ENCODE measurements at places on chromosomes 6 and 20. TPM values are rescaled to one million over a fixed set of nuclear protein-coding genes. Genes with fewer than 3 reads are reported as not detected.

Gene PPP1R3G
- 13.1 TPM for total RNA-seq

Gene NFATC2
- total RNA-seq = 2.1 TPM

Gene PTPRT
- 0.19 TPM for total RNA-seq

DNA sequence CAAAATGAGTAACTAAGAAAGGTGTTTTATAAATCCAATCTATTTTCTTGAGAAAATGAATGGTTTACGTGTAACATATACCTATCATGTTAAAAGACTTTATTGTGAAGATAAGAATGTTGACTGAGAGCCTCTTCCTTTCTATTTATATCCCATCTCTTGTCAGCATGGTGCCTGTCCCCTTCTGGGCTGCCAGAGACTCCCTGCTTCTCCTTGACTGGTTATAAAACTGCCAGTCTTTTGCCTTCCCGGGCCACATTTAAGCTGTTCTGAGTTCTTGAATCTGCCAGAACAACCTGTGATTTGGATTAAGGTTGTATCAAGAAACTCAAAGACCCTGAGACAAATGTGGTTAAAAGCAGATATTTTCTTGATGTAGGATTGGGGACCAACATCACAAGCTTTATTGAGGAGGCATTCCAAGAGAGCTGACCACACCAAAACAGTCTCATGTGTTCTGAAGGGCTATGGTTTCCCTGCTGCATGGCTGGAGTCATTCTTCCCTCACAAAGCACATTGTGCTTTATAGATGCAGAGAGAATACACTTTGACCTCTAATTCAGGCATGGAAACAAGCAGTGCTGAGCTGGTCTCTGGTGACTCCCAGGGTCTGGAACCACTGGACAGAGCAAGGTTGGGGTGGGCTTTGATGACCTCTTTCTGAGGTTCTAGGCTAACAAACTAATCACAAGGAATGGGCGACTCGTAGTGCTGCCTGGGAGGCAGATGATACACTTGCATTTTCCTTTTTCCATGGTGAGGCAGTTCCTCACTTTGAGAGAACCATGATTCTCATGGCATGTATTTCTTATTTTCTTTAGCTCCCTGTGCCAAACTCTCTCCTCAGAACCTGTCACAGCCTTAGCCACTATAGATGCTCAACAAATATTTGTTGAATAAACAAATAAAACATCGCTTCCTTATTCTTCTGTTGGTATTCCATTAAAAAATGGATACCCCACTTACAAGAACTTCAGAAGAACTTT is 205.0 kb upstream of the PREP start:
- no peak for DNase-seq

- DNase-seq = no peak
These were observed 77.8 kb downstream of the ZFAND3 start for GRCh38 chr6:37897321-37897720.

DNA sequence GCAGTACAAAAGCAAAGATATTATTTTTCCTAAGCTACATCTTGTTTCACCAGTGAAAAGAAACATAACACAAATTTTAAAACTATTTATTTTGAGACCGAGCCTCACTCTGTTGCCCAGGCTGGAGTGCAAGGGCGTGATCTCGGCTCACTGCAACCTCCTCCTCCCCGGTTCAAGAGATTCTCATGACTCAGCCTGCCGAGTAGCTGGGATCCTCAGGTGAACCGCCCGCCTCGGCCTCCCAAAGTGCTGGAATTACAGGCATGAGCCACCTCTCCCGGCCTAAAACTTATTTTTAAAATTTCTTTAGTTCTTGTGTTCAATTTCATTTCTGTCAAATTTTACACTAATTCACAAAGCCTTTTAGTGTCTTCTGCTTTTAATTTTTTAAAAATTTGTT is 5.9 kb downstream of the SRSF12 start:
- DNase-seq = no peak

Gene CGA
- total RNA-seq = 0.49 TPM

GRCh38 chr6:20338156-20338555 is 63.5 kb upstream of the E2F3 start:
- no peak for DNase-seq

All from Right ventricle myocardium inferior (tissue), 1 donor.